ENCODE measurements at places on chromosomes 11 and 22. TPM values are rescaled to one million over a fixed set of nuclear protein-coding genes. Genes with fewer than 3 reads are reported as not detected.

ALG8 gene
- 30.1 TPM for total RNA-seq

DBX1 gene
- not detected for total RNA-seq

OR4C13 gene
- not detected for total RNA-seq

GRM5 gene
- 0.41 TPM for total RNA-seq

GRCh38 chr22:45485261-45485660 is 17.4 kb upstream of the FBLN1 start:
- no peak overlapping the region for H3K4me3 ChIP-seq
- H3K36me3 ChIP-seq = no peaks in the 10 kb centered on the region
- no peak for DNase-seq
- H3K27me3 ChIP-seq = no peaks in the 10 kb centered on the region
- no peak overlapping the region for H3K27ac ChIP-seq
- peaks cover 31% of the 10 kb centered on the region for H3K4me1 ChIP-seq

GRCh38 chr11:63534895-63535461 is 1.6 kb upstream of the PLAAT4 start:
- H3K4me3 ChIP-seq = no peak overlapping the region
- no peak overlapping the region for H3K27ac ChIP-seq
- peaks cover 16% of the 10 kb centered on the region for H3K4me1 ChIP-seq
- no peaks in the 10 kb centered on the region for H3K36me3 ChIP-seq
- H3K27me3 ChIP-seq = peaks cover 25% of the 10 kb centered on the region

GRCh38 chr22:49726022-49726681 is 101.5 kb downstream of the BRD1 start:
- H3K36me3 ChIP-seq = no peaks in the 10 kb centered on the region
- no peak overlapping the region for H3K4me3 ChIP-seq
- DNase-seq = no peak
- H3K27me3 ChIP-seq = peaks cover 67% of the 10 kb centered on the region
- no peak overlapping the region for H3K27ac ChIP-seq

GRCh38 chr11:116379185-116379828 is 393.5 kb downstream of the BUD13 start:
- DNase-seq = no peak
- H3K27ac ChIP-seq = no peak overlapping the region
- no peaks in the 10 kb centered on the region for H3K36me3 ChIP-seq
- H3K27me3 ChIP-seq = peaks cover 19% of the 10 kb centered on the region
- no peaks in the 10 kb centered on the region for H3K4me1 ChIP-seq

Data from chondrocyte (in vitro differentiated cells).